ENCODE measurements at places on chromosomes 12 and 14.

DNA sequence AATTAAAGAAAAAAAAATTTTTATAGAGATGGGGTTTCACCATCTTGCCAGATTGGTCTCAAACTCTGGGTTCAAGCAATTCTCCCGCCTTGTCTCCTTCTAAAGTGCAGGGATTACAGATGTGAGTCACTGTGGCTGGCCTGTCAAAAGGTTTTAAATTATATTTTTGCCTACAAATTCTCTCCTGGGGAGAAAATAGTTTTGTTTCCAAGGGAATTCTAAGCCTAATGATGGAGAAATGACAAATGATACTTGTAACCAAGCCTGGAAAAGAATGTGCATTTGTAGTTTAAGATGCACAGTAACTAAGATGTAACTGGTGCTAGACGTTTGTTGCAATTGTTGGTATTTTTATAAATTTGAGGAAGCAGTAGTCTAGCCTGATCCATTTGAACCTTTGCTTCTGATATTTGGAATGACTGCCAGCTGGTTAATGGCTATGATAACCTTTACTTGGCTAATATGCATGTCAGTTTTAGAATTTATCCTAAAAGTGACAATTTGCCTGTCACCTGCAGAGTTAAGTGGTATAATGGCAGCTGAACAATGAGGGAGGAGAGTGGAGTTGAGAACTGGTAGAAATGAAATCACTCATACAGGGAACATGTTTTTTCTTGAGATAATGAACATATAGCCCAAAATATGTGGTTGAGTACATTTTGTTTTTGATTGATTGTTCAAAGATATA lies 148.0 kb downstream of the FUT8 start:
- no peak for DNase-seq

- DNase-seq: no peak
Measured at GRCh38 chr12:17159506-17160300, 553.7 kb upstream of the LMO3 start.

DNA sequence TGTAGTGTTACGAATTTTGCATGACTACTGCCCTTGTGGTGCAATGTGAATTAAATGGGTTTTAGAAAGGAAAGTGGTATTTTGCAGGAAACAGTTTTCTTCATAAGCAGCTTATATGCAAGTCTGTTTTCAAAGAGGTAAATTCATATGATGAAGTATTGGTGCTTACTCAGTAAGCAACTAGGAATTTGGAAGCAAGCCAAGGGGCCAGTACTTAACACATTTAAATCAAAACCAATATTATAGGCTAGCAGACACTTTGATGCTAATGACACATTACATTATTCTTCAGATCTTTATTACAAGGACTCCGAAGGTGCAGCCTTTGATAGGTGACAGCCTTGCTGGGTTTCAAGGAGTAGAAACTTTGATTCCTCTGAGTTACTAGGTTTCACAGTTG lies 23.1 kb downstream of the MGAT4C start:
- DNase-seq: no peak

DNA sequence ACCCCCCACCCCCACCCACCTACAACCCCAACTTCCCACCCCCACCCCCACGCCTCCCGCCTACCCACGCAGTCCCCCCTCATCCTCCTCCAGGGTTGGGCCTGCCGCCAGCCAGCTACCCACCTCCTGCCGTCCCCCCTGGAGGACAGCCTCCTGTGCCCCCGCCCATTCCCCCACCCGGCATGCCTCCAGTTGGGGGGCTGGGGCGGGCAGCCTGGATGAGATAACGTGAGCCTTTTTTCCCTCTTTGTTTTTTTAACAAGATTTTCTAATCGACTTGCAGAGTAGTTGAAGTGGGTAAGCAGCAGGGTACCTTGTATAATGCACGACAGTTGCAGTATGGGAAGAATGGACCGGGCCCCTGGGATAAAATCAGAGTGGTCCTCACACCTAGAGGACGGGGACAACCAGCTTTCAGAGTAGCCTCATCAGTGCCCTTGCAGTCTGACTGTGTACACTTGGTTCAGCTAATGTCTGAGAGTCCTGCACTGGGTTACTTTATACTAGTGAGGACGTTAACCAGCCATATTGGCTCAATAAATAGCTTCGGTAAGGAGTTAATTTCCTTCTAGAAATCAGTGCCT lies 29.4 kb downstream of the CCNK start:
- peak; percentile 25 for DNase-seq

GRCh38 chr14:85542623-85543022 lies 12.7 kb downstream of the FLRT2 start:
- DNase-seq: no peak

GRCh38 chr12:41452838-41453407 lies 264.8 kb downstream of the PDZRN4 start:
- no peak for DNase-seq

DNA sequence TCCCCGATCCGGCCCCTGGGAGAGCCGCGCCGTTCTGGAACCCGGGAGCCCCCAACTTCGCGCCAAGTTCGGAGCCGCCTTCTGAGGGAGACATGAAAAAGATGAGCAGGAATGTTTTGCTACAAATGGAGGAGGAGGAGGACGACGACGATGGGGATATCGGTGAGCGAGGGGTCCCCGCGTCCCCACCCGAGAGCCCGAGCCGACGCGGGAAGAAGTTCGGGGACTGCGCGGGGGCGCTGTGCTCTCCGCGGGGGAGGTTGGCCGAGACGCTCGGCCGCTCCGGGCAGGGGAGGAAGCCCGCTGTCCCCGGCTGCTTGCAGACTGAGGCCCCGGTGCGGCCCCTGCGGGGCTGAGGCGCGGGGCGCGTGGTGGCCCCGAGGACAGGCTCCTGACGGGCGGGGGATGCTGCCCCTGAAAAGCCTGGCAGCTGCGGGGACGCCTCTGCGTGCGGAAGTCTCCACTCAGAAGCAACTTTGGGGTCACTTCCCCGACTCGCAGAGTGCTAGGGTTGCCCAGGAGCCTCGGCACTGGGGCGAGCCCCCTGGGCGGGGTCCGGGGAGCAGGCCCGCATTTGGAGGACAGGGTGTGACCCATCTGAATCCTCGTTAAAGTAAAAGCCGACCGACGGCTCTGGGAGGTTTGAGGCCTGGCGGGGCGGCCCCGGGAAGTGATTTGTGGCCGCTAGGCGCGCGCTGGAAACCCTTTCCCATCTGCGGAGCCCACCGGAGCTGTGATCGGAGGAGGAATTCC lies 511 bp downstream of the ANO6 start:
- peak; percentile 78 for DNase-seq

DNA sequence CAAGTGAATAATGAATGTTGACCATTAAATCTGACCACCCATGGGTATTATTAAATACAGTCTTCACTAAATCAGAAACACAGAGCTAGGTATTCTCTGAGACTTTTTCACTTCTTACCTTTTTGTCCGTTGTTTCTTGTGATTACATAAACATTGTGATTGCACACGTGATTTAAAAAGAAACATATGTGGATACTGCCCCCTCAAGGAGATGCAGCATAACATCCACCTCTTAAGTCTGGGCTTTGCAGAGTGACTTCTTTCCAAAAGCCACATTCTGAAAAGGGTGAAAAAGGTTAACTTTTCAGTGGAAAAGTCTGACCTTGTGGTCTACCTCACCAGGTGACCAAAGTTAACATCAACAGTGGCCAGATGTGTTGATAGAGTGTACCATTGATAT lies 185.5 kb upstream of the FAR2 start:
- DNase-seq: no peak

GRCh38 chr14:97281741-97282140 lies 484.6 kb downstream of the VRK1 start:
- DNase-seq: no peak

DNA sequence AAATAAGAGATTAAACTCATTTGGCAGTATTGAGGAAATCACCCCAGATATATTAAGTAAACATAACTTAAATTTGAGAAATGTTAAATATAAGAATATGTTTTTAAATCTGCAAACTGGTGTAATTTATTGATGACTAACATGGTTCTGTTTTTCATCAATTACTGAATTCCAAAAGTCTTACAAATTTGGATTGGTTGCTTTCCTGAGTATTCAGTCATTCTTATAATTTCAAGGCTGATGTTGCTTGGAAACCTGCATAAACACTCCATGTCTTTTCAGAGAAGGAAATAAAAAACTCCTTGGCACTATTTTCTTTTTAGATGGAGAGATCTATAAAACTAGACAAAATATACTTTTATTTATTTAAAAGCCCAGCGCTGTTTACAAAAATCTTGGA lies 71.7 kb downstream of the NOVA1 start:
- DNase-seq: no peak

DNA sequence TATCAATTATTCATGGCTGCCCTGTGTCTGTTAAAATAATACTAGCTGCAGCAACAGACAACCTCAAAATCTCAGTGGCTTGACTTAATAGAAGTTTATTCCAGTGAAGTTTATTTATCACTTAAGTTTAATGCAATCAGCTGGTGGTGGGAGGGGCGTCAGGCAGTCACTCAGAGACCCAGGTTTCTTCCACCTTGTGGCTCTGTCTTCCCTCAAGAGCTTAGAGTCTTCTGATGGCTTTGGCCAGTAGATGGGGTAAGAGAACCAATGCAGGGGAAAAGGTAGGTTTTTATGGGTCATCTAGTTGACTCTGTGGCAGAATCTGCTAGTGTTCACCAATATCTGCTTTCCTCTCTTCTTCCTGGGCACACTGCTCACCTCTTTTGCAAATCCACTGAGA lies 668.9 kb downstream of the AACS start:
- no peak for DNase-seq

DNA sequence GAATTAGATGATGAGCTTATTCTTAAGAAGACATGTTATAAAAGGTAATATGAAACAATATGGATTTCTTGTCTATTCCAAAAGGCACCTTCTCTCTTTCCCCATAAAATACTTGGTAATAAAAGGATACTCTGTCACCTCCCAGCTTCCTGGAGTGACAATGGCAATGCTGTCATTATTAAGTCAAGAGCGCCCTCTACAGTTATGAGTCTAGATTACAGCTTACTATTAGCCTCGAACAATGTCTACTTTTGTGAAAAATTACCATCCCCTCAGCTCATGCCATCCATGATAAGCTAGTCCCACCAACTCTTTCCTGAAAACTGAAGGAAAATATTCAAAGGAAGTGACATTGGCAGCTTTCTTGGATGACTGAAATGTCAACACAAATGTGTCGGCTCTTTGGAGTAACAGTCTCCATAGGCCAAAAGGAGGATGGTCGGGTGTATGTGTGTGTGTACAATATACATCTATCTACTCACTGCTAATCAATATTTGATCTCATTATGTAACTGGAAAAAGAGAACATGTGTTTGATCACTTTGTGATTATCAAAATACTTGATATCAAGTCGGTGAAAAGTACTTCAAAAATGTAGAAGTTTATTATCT lies 48.7 kb upstream of the CDKN3 start:
- no peak for DNase-seq

DNA sequence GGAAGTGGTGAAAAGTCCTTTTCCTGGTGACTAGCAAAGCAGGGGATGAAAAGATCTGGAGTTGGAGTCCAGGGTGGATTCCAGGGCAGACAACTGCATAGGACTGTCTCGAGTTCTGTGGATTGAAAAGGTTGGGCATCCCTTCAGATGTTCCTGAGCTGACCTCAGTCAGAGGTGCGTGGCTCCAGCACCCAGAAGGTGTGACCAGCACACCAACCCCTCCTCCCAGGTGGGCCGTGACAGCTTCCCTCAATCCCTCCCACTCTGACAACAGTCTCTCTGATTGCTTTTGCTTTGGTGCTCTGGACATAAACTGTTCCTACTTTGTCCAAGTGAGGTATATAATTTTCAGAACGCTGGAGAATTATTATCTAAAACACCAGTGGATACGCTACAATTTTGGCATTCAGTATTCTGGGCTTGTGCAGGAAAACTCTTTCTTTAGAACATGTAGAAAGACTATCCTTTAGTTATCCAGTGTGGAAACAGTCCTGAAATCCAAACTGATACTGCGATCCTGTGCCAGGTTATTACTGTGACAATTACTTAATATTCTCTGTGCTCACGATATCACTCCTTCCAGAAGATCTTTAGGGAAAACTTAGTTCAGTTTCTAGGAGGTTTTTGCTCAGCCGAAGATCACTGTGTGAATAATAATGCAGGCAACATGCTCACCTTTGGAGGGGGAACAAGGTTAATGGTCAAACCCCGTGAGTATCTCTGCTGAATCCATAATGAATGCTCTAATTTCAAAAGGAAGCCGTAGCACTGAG lies 87.9 kb downstream of the DAD1 start:
- DNase-seq: no peak

GRCh38 chr12:128929057-128929456 lies 75.8 kb downstream of the GLT1D1 start:
- DNase-seq: no peak

DNA sequence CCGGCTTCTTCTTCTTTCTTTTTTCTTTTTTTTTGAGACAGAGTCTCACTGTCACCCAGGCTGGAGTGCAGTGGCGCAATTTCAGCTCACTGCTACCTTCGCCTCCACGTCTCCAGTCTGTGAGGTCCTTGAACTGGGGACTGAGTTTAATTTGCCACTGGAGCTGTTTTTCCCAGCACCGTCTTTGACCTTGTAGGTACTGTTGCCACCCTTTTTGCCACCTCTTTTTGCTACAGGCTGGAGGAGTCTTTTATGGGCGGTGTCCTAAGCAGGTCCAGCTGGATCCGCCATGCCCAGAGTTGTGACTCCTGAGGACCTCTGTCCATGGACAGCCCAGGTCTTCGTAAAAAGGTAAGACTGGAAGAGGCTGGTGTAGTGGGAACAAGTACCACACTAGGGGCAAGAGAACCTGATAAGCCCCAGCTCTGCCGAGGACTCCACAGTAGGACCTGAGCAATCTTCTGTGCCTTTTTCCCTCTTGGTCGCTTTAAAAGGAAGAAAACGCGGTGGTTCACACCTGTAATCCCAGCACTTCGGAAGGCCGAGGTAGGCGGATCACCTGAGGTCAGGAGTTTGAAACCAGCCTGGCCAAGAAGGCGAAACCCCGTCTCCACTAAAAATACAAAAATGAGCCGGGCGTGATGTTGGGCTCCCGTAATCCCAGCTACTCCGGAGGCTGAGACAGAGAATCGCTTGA lies 946 bp downstream of the RNU4-2 start:
- no peak for DNase-seq

DNA sequence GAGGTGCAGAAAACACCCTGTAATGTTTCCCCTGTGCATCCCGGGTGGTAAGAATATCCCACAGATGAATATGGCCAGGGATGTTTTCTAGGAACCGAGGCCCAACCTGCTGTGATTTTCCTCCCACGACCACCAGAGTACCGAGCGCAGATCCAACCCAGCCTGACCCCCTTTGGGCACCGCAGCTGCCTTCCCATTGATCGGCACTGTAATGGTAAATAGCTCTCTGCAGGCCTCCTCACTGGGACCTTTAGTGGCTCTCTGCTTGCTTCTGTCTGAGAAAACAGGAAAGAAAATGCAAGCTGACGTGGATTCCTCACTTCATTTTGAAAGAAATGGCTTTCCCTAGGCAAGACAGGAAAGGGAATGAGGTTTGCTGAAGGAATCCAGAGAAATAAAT lies 2.4 kb upstream of the RAB15 start:
- DNase-seq: no peak

DNA sequence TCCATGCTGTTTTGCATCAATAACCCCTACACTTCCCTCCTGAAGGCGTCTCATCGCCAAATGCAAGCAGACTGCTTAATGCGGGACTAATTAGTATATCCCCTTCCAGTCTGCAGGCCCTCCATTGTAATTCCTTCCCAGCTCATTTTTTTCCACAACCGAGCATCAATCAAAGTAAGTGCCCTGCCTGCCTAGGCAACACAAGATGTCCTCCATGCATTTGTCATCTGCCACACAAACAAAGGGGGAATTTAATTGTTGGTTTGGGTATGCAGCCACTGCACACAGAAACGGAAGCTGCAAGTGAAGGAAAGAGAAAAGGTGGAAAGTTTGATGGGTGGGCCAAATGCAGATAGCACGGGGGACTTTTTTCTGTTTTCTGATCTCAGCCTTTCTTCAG lies 168.0 kb downstream of the EGLN3 start:
- no peak for DNase-seq

All from right forelimb (tissue), 1 donor.